ENCODE measurements at places on chromosomes 11 and 22.

DNA sequence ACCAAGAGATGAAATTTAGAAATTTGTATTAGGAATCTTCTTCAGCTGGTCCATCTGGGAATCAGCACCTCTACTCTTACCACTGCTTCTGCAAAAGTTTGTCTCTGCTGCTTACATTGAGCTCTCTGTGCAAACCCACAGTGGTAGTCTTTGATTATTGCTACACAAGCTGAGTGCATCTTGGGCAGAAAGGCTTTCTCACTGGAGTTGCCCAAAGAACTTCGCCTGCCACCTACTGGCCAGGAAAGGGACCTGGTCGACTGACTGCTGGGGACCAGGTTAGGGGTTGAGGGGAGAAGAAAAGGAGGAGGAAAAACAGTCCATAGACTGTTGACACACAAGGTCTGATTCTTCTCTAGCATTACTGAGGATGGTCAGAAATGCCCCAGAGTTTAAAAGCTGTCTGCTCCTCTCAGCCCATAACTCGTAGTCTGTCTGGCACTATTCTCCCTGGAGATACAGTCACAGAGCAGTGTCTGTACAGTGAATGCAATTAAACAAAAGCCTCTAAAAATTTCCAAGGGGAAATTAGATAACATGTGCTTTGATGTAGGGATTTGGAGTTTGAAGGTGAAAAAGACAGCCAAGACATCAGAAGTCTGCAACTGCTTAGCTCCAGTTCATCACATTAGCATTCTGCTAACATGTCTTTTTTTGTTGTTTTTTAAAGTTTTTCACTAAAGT is 215.0 kb upstream of the CTSC start:
- no peak for DNase-seq

GRCh38 chr22:20957683-20958431 is 9.2 kb upstream of the AIFM3 start:
- DNase-seq: no peak

- DNase-seq: no peak
Observed at GRCh38 chr11:126808836-126809235, 191.7 kb downstream of the KIRREL3 start.

DNA sequence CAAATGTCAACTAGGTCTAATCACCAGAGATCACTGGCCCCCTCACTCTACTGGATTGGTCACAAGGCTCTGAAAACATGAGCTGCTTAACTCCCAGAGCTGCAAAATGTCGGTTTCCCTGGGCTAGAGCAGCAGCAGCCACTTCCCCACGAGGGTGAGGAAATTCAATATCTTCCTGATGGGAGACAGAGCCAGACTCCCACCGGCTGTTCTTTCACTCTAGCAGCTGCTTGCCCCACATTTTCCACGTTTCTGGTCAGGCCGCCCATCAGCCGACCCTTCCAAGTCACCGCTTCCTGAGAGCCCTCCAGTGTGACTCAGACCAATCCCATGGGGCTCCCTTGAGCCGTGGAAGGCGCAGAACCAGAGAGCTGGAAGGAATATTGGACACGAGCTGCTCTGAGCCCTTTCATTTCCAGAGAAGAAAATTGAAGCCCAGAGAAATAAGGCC is 227.0 kb downstream of the ADAMTS15 start:
- no peak for DNase-seq

DNA sequence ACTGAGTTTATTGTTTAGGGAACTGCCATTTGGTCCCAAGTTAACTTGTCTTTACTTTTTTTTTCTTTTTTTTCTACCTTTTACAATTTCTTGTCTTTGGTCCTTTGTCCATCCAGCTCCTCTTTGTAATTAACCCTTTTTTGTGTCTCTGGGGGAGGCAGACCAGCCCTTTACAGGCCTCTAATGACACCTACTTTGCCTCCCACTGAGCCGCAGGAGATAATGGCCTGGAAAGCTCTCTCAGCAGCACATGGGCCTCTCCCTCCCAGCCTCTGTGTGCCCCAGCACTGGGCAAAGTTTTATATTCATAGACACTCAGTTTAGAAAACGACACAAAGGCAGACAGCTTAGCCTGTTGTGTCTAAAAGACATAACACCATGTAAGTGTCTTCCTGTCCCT is 480.4 kb downstream of the SOX6 start:
- no peak for DNase-seq

GRCh38 chr22:38240734-38241252 is 32.0 kb downstream of the TMEM184B start:
- peak; percentile 56 for DNase-seq

DNA sequence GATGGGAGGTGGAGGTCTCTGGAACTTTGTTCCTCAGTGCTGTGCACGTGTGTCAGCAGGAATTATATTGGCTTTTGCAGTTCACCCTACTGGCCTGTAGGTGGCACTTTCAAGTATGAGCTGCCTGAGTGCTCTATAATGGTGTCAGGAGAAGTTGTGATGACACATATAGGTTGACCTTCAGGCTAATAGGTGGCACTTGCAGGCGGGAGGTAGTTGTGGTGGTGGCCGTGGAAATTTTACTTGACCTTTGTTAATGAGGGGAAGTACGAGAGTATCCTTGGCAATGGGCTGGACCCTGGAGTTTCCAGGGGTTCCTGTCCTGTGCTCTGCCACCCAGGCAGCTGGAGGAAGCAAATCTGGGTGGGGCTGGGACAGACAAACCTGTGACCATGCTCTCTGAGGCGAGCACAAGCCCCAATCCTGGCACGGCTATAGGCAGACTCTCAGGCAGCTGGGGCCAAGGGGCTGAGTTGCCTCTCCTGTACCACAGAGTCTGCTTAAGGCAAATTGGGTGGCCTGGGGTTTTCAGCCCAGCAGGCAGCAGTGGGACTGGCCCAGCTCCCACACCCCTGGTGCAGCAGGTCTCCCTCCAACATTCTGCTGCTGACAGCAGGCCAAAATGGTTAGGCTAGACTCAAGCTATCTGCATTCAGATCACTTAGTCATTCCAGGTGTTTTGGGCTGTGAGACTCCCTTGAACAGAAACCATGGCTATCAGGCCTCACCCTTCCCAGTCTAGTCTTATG is 147.5 kb upstream of the CTSC start:
- no peak for DNase-seq

DNA sequence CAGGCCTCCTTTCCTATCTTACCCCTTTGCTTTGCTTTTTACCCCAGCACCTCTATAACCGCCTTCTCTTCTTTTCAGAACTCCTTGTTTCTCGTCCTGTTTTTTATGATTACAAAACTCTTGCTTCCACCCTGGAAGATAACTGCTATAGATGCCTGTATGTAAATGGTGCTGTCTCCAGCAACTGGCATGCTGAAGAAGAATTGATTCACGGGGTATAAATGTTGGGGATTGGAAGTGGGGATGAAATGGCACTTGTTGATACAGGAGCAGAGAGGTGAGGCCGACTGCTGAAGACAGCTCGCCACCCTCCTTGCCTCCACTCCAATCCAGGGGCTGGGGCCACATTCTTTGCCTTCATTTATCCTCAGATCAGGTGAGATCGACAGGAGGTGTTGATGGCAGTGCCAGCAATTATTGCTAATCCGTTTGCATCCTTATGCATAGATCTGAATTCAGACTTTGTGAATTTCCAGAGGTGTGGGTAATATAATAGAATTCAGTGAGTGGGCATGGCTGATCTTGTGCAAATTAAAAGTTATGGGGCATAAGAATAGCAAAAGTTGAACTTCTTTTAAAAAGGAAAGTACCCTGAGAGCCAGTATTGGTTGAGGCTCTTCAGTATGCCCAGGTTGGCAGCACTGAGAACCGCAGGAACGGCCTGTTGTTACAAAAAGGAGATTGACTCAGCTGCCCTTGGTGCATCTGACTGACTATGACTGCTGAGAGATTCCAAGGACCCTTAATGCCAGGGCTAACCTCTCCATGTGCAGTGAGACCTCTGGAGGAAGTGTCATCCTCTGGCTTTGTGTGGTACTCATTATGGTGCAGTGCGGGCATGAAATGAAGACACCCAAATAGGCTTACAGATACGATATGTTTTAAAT is 5.3 kb downstream of the NEAT1 start:
- DNase-seq: peak; percentile 71

- no peak for DNase-seq
Observed at GRCh38 chr11:77199137-77199745, 71.2 kb downstream of the MYO7A start.

DNA sequence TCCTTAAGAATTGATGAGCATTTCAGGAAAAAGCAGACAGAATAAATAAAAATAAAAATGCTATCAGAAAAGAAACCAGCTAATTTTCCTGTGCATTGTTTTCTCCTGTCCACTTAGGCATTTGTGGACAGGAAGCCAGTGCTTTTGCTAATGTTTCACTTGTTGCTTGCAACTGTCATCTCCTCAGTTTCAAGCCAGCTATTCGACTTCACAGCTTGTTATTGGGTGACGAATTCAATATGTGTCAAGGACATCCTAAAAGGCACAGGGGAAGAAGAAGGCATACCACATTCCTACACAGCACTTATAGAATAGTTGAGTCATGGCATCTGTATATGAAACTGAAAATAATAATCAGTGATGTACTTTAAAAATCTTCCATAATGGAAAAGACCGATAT is 530.6 kb upstream of the KIRREL3 start:
- no peak for DNase-seq

GRCh38 chr11:60592601-60593000 is 77.4 kb downstream of the MS4A13 start:
- no peak for DNase-seq

GRCh38 chr11:118834427-118835028 is 43.6 kb upstream of the DDX6 start:
- DNase-seq: peak; percentile 4

GRCh38 chr11:69834811-69835800 is 15.9 kb upstream of the FGF3 start:
- DNase-seq: no peak

- no peak for DNase-seq
Observed at GRCh38 chr11:75195167-75195962, 44.5 kb downstream of the SLCO2B1 start.

DNA sequence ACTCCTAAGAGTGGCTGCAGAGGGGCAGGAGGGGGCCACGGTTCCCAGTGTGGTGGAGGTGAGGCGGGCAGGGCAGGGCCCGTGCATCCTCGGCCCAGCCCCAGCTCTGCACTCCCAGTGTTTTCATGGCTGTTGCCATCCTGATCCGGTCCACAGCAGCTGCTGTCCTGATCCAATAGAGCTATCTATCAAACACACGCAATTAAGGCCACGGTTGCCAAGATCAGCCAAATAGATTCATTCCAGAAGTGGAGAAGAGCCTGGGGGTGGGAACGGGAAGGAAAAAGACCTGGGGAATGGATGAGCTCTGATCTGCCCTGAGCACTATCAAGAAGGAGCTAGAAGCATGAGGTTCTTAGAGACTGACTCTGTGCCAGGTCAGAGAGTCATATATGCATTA is 160.9 kb upstream of the SYT13 start:
- no peak for DNase-seq

DNA sequence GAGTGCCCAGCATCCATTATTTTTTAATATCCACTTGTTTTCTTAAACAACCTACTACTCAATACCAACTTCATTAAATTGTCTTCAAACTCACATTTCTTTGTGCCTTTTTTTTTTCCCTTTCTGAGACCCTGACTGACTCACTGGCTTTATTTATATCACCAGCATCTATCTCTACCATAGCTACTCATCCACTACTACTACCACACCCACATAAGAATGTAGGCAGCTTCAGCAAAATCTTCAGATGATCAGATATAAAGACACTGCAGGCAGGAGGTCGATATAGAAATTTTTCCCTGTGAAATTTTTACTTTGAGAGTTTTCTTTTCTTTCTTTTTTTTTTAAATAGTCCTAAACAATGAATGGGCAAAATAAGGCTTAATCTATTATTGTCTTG is 2.2 kb downstream of the OR56B1 start:
- no peak for DNase-seq

DNA sequence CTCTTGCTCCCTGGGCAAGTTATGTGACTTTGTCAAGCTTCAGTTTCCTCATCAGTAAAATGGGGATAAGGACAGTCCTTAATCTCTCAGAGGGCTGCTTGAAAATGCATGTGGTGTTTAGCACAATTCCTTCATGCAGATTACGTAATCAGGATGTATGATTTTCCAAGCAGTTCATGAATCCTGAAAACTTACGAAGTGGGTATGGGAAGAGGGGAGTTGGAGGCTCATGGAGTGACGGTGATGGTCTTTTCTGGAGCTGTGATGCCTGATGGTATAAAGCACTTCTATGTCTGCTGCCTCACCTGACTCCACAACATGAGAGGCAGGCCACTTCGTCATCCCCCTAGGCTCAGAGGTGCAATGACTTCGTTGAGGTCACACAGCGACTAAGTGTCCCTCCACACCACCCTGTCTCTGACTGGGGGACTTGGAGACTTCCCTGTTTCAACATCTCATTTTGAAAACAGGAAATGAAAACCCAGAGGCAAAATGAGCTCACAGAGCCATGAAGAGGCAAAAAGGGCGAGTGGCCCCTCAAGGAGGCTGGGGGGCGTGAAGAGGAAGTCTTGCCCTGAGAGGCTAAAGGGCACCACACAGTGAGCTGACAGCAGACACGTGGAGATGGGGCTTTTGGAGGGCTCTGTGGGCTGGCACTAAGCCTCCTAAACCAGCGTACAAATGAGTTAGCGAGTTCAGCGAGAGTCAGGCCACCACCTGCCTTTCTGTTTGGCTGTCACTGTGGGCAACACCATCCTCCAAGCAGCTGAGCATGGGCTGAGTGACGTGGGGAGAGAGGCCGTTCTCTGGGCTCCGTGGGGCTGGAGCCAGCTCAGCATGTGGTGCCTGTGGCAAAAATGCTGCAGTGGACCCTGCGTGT is 10.1 kb downstream of the MCM5 start:
- DNase-seq: no peak

GRCh38 chr11:43360361-43361032 is 1.8 kb downstream of the TTC17 start:
- no peak for DNase-seq

GRCh38 chr11:5968394-5968793 is at the start of gene OR56A5:
Gene OR56A5 (minus strand): TSS chr11:5968494. CDS start chr11:5968494, 0 bp downstream.
- no peak for DNase-seq

GRCh38 chr11:13970986-13971385 is 8.5 kb downstream of the SPON1 start:
- DNase-seq: no peak

GRCh38 chr11:17395978-17396377 is 7.5 kb upstream of the KCNJ11 start:
- no peak for DNase-seq

DNA sequence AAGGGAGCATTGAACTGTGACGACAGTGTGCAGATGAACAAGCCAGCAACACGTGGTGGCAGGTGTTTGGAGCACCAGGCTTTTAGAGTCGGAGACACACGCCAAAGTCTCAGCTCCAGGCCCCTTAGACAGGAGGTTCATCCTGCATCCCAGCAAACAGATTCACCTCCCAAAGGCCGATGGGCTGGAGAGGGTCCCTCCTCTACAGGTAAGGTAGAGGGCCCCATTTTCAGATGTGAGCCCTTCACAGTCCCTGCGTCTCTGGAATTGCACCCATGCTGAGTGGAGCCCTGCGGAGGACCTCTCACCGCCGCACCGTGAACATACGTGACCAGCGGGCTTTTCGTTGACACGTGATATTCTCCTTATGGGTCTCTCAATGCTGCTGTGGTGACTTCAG is 109.0 kb upstream of the B3GAT1 start:
- no peak for DNase-seq

DNA sequence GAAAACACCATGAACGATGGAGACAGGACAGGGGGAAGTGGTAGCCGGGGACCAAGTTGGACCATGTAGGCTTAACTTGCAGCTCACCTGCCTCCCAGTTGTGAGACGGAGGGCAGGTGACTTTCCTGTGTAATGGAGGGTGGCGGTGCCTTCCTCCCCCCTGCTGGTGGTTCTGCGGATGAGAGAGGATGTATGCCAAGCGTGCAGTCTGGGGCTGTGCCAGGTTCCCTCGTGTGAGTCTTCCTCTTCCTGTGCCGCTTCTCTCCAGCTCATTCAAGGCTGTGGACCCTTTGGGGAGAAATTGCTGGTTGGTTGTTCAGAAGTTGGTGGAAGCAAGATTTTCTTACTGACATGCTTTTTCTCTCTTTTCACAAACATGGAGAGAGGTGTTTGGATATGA is 35.1 kb downstream of the MPPED1 start:
- no peak for DNase-seq
